ENCODE measurements at places on chromosomes 5 and 9.

DNA sequence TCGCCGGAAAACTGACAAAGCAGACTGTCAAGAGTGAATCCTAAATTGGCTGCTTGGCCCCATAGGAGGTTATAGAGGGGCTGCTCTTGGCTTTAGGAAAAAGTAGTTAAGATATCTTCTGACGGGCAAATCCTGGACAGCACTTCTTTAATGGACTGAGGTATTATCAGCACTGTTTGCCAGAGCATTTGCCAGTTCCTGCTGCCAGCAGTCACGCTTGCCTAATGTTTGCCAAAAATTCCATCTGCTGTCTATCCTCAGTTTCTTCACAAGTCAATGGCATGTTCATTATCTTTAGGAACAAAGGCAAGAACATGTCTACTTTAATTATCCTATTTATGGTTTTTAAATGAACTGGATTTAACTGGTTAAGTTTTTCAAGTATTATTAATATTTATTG lies 25.8 kb upstream of the SREK1 start:
- DNase-seq = no peak

GRCh38 chr5:121573721-121574382 lies 277.8 kb upstream of the FTMT start:
- DNase-seq = no peak

DNA sequence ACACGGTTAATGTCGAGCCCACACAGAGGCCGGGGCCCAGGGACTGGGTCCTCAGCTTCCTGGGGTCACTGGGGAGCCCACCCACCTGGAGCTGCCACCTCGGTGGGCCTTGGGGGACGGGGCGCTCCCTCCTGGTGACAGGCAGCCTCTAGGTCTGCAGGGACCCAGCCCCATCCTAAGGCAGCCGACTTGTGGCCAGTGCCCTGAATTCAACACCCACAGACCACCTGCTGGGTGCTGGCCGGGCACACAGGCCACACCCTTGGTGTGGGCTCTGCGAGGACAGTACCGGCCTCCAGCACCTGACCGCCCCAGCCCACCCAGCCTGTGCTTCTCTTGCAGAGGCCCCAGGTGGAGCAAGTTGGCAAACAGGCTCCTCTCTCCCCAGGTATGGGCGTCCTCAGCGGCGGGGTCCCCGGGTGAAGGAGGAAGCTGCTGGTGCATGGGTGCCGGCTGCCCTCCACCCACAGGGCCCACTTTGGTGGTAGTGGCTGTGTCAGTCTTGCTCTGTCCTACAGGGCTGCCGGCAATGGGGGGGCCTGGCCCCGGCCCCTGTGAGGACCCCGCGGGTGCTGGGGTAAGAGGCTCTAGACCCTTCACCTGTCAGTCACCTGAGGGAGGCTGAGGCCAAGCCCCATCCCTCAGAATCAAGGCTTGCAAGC lies 8.3 kb downstream of the ENTPD8 start:
- DNase-seq = no peak

DNA sequence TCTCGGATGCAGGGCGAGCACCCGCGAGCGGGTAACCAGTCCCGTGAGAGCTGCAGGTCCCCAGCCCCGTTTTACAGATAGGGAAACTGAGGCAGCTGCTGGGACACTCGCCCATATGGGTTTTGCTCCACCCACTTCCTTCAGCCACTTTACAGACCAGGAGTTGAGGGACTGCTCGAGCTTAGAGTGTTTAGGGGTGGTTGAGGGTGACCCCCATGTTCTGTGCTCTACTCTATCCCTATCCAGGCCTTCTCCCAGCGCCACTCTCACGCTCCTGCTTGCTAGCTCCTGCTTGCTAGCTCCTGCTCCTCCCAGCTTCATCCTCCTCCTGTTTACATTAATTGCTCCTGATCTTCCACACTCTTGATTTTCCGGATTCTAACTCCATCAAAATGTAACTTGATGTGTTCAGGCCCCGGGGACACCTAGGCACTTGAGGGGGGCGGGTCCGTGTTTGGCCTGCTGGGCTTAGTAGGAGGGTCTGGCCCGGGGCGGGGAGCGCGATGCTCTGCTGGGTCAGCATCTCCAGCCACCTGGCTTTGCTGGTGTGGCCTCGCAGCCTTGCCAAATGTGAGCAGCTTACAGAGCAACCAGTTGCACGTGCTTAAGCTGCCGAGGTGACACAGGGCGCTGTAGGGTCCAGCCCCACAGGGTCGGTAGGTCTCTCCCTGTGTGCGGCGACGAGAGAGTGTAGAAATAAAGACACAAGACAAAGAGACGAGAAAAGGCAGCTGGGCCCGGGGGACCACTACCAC lies 1.5 kb upstream of the PTGES2 start:
- no peak for DNase-seq

- DNase-seq = no peak
Observed at GRCh38 chr5:119706049-119706448, 76.7 kb downstream of the FAM170A start.

- no peak for DNase-seq
Observed at GRCh38 chr9:126618190-126618584, 4.5 kb downstream of the LMX1B start.

- DNase-seq = no peak
Observed at GRCh38 chr9:89374176-89374575, 55.9 kb downstream of the SECISBP2 start.

DNA sequence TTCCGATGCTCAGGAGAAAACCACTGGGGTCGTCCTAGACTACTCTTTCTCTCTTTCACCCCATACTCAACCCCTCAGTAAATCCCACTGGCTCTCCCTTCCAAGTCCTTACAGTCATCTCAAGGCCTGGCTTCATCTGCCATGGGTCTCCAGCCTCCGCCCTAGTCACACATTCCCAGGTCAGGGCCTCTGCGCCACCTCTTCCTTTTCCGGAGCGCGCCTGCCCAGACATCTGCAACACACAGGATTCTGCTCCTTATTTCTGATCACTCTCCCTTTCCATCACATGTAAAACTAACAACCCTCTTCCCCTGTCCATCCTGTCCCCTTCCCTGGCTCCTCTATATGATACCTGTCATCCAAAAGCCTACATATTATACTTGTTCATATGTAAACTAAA lies 39.8 kb downstream of the RAPGEF1 start:
- no peak for DNase-seq

DNA sequence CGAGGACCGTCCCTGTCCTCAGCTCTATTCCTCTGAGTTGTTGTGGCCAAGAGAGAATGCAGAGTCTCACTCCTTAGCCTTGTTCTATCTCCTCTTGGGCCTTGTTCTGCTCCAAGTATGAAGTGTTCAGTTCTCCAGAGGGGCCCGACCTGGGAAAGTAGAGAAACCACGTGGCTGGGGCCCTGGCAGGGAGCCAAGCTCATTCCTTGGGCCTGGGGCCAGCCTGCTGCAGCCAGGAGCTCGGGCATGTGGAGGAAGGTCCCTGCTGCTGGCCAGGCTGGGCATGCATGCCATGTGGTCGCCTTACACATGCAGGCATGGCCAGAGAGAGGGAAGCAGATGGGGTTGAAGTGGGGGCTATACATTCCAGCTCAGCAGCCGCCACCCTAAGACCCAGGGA lies 60.7 kb downstream of the COL27A1 start:
- no peak for DNase-seq

DNA sequence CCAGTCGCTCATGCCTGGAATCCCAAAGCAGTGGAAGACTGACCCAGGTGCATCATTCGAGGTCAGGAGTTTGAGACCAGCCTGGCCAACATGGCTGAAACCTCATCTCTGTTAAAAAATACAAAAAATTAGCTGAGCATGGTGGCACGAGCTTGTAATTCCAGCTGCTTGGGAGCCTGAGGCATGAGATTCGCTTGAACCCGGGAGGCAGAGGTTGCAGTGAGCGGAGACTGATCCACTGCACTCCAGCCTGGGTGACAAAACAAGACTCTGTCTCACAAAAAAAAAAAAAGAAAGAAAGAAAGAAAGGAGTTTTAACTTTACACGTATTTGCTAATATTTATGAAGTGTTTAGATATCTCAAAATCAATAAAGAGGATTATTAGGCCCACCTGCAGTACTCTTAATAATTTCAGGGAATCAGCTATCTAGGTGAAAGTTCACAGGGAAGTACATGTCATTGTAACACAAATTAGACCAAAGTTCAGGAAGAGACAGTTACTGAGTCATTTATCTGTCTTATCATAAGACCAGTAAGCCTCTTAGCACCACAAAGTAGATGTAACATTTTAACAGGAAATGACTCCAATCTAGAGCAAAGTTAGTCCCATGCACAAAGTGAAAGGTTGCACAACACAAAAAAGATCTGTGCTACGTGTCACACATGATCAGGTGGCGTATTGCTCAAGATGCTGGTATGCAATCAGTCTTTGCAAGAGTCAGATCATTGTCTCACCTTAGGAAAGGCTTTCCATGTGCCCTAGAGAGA lies 34.1 kb upstream of the PLIN2 start:
- no peak for DNase-seq

DNA sequence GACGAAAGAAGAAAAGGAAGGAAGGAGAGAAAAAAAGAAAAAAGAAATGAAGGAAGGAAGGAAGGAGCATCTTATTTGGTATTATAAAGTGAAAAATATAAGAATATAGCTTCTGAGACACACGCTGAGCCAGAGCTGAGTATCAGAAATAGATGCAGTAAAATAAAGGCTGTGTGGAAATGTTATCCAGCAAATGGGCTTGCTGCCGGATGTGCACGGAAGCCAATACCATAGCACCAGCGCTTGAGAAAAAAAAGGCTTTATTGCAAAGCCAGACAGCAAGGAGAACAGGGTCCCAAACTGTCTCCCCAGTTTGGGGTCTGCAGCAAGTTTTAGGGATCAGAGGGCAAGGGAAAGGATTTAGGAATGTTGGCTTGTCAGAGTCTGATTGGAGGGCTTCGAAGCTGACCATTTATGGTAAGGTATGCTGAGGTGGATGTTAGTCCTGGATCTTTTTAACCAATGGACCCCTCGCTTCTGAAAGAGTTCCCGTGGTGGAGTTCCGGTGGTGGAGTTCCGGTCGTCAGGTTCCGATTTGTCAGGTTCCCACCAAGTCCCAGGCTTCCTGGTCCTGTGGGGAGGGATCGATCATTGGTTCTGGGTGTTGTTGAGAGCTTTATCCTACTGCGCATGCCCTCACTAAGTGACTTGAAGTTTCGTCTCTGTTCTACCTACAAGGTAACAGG lies 70.4 kb downstream of the SFXN1 start:
- DNase-seq = no peak

GRCh38 chr5:148333262-148333849 lies 2.0 kb upstream of the SPINK9 start:
- DNase-seq = no peak

GRCh38 chr5:56514245-56514644 lies 281.1 kb upstream of the ANKRD55 start:
- no peak for DNase-seq

DNA sequence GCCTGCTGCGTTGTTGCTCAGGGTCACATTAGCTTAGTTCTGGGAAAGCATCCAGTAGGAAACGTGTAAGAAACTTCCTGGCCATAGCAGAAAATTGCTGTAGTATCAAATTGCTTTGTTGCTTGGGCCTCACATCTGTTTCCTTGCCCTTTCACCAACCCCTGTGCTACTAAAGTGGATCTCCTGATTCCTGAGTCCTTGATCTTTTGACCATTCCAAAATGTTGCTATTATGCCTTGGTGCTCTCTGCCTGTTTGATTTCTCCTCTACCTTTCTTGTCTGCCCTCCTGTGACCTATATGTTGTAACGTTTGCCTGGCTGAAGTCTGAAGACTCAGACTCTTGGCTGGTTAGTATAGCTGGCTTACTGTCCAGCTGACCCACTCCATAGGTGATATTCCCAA lies 350.5 kb downstream of the ADGRV1 start:
- no peak for DNase-seq

DNA sequence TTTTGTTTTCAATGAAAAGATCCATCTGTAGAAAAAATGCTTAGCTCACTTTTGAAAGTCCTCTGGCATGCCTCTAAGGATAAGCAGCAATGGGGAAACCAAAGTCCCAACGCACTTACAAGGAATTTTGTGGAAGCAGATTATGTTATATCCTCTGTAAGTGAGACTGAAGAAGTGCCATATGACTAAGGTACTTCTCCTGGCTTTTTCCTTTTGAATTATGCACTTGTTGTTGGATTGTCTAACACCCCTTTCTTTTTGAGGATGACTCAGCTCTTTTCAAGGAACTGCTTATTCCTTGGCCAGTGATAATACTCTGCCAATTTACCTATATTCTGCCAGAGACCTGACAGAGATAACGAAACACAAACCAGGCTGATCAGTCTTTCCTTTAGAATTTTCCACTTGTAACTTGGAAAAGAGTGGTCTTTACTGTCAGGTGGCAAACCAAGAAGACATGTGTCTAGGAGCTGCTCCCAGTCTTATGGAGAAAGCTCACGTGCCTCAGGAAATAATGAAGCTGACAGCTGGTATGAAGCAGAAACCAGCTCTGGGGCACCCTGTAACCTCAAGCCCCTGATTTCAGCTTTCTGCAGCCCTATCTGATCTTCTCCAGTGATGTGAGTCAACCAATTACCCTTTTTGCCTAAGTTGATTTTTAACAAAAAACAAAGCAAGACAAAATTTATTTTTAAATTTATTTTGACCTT lies 290.8 kb upstream of the FBXL7 start:
- DNase-seq = no peak

DNA sequence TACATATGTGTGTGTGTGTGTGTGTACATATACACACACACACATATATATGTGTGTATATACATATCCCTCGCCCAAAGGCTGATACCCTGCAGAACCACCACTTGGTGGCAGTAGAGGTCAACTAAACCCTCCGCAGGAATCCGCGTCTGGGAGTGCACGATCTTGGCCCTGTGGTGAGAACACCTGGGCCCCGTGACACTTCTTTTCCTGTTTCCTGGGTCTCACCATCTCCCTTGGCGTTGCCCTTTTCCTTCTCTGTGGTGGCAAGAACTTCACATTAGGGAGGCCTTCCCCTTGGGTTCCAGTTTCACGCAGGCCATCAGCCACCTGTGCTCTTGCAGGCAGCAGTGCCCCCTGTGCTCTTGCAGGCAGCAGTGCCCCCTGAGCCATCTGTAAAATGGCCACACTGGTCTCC lies 8.2 kb downstream of the IL9 start:
- peak; percentile 38 for DNase-seq

GRCh38 chr5:131394128-131394527 lies 130.3 kb downstream of the CDC42SE2 start:
- no peak for DNase-seq

DNA sequence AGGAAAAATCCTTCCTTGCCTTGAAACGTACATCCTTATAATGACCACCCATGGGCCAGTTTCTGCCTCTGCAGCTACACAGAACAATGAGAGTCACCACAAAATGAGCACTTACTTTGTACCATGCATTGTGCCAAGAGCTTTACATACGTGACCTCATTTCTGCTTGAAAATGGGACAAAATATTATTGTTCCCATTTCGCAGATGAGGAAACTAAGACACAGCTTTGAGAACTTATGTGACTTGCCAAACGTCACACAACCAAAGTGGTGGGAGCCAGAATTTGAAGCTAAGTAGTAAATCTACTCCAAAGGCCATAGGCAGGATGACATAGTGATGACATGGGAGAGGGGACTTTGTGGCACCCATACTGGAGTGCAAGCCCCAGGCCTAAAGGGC lies 34.8 kb upstream of the GRPEL2 start:
- DNase-seq = no peak

- no peak for DNase-seq
Observed at GRCh38 chr9:137089232-137089947, 2.6 kb downstream of the MAN1B1 start.

GRCh38 chr9:134863306-134863902 lies 17.2 kb upstream of the FCN2 start:
- DNase-seq = no peak

GRCh38 chr5:1961952-1962595 lies 79.3 kb upstream of the IRX4 start:
- no peak for DNase-seq

- no peak for DNase-seq
Observed at GRCh38 chr9:36940500-36940853, 93.6 kb downstream of the PAX5 start.

- no peak for DNase-seq
Observed at GRCh38 chr9:134177186-134177585, 12.8 kb upstream of the RNU6ATAC start.

GRCh38 chr5:113562828-113563400 lies 49.4 kb downstream of the YTHDC2 start:
- DNase-seq = no peak
